RWPE1 (cell line): ENCODE measurements at places on chromosomes 13 and 19.
A peak's percentile ranks its signal among the peaks of the same experiment; 100 is the strongest.

DNA sequence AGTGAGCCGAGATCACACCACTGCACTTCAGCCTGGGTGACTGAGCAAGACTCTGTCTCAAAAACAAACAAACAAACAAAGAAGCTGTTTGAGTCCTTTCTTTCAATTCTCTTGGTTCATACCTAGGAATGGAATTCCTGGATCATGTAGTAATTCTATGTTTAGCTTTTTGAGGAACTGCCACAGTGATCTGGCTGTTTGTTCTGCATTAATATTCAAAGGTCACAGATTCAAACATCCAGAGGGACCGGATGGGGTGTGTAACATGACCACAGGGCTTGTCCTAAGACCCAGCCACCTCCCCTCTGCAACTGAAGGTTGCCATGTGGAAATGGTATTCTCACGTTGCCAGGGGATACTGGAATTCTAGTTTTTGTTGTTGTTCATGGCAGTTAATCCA is 10.2 kb downstream of the COLGALT1 start:
- no peak for DNase-seq

- DNase-seq, result no peak
Observed at GRCh38 chr13:25980255-25980654, 71.6 kb downstream of the SHISA2 start.

- DNase-seq, result no peak
Observed at GRCh38 chr19:52138983-52139251, 821 bp downstream of the ZNF616 start.

DNA sequence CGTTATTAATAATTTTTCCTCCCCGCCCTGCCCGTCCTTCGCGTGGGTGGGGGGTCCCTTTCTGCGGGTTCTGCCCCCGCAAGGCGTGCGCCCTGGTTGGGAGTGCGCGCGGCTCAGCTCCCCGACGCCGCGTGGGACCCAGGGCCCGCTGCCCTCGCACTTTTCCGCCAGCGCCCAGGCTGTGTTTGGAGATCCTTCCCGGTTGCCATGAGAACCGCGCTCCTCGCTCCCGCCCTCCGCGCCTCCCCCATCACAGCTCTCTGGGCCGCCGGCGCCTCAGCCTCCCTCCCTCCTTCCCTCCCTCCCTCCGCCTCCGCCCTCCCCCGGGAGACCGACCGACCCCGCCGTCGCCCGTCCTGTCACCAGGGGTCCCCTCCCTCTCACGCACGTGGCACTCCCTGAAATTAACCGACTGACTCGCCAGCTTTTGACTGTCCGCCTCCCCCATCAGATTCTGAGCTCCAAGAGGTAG is 2.4 kb upstream of the SSBP4 start:
- no peak for DNase-seq

DNA sequence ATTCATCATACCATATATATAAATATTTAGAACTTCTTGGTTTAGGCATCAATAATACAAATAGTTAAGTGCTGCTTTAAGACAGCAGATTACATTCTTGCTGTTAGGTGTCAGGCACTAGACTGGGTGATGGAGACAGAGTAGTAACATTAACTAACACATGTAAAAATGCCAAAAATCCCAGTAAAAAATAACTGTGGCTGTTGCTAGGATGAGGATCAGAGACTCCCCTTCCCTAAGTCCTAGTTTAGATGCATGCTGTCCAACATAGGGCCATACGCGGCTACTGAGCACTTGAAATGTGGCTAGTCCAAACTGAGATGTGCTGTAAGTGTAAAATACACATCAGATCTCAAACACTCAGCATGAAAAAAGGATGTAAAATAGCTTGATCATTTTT is 94.7 kb downstream of the CDADC1 start:
- DNase-seq, result no peak

GRCh38 chr13:78326633-78327032 is 276.7 kb downstream of the POU4F1 start:
- DNase-seq, result peak; percentile 8

DNA sequence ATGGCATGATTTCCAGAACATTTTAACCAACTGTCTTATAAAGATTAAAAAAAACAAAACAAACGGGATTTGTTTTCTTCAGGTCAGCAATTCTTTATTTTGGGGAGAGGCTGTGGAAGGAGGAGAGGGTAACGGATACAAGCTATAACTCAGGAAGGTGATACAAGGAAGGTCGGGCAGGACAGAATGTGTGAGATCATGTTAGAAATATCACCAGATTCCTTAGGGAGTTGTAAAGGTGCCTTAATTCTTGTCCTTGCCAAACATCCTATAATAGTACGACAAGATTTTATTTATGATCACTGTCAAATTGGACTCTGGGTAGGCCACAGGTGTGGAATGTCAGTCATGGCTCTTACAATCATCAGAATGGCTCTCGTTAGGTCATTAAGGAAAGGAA is 503.1 kb downstream of the DIAPH3 start:
- DNase-seq, result no peak

- no peak for DNase-seq
Observed at GRCh38 chr13:33197541-33197971, 88.0 kb downstream of the STARD13 start.

DNA sequence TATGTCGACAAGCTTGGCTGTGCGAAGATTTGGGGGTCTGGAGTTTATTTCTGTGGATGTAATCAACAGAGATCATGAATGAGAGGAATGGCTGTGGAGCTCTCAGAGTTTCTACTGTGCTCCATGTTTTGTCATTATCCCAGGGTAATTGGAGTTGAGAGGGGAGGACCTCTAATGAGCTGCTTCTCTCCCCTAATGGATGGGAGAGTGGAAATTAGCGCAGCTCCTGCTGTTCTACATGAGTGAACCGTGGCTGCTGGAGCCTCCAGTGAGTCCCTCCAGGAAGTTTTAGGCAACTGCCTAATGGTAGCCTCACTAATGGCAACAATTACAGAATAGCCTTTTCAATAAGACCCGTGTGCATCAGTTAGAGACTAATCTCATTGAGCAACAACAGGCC is 31.3 kb upstream of the FGF9 start:
- no peak for DNase-seq

DNA sequence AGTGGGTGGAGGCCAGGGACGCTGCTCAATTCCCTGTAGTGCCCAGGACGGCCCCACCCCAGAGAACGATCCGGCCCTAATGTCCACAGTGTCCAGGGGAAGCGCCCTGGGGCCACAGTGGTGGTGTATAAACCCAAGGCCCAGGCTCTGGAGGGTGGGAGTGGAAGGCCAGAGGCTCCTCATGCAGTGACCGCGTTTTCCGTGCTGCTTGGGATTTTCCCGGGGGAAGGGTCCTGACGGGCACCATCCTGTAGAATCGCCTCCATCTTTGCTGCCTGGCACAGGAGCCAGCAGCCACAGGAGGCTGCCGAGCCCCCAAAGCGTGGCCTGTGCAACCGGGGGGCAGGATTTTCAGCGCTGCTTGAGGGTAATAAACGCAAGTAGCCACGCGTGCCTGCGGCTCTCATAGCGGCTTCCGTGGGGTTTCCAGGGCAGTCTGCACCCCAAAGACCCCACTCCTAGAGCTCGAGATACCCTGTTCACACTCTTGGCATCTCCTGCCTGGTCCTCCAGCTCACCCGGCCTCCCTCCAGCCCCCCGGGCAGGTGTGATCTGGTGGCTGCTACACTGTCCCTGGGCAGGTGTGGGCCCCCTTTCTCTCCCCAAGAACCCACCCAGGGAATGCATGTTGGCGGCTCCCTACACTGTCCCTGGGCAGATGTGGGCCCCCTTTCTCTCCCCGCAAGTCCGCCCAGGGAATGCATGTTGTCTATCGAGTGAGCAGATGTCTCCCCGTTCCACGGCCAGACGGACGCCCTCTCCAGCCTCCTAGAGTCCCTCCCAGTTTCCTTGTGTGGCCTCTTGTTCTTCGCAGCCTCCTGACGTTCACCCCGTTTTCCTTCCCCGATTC is 2.2 kb downstream of the NCLN start:
- DNase-seq, result no peak

DNA sequence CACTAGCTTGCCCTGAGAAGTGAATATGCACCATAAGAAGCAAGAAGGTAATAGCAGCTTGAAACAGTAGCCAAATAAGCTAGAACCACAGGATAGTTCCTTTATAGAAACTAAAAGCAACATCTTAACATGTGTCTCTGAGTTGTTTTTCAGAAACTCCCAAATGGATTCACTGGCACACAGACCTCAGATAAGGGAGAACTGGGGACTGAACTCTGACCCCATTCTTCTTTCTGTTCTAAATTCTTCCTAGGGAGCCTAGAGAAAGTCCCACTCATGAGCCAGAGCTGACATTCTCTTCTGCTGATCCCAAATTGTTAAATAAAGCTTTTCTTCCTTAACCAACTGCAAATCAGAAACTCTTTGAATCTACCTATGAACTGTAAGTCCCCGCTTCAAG is 146.1 kb downstream of the PCDH9 start:
- DNase-seq, result no peak

- no peak for DNase-seq
Observed at GRCh38 chr13:29509999-29510589, 85.4 kb downstream of the SLC7A1 start.

- DNase-seq, result no peak
Observed at GRCh38 chr13:101951114-101951513, 450.7 kb downstream of the FGF14 start.

GRCh38 chr19:35349614-35350521 is 2.2 kb downstream of the FFAR1 start:
- no peak for DNase-seq

GRCh38 chr19:47499371-47499770 is 15.4 kb upstream of the KPTN start:
- no peak for DNase-seq

DNA sequence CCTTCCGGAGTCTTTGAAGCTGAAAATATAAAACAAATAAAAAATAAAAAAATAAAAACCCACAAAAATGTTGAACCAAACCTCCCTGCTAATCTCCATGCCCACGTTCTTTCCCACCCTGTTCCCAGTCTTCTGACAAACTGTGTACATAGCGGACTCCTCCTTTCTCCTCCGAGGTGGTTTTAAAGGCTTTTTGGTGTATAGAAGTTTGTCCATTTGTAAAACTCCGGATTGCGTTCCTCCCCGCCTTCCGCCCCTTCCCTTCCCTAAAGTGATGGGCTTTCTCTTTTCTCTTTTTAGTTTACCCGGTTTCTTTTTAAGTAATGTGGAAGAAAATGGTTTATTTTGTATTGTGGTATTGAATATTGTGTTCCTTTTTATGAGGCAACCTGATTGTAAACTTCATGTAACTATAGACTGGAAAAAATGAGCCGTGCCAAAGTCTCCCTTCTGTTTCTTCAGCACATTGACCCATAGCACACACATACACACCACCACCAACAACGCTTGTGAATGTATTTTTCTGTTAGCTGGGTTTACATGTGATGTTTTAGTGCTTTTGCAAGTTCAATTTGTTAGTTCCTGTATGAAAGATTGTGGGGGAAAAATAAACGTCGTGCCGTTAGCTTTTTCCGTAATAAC is 4.4 kb downstream of the ZIC2 start:
- DNase-seq, result no peak

DNA sequence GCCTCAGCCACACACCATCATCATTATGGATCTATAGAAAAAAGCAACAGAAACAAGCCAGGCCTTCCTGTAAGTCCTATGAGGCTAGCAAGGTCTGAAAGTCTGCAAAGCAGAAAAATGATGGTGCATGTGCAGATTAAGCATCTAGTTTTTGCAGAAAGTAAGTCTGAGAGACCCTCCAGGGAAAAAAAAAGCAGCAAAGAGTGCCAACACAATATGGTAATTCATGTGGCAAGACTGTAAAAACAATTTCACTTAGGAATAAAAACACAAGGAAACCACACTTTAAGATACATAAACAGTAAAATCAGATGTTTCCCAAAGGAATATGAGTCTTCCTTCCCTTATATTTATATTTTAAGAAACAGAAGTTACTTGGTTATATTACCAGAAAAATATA is 112.3 kb upstream of the FBXL3 start:
- no peak for DNase-seq

DNA sequence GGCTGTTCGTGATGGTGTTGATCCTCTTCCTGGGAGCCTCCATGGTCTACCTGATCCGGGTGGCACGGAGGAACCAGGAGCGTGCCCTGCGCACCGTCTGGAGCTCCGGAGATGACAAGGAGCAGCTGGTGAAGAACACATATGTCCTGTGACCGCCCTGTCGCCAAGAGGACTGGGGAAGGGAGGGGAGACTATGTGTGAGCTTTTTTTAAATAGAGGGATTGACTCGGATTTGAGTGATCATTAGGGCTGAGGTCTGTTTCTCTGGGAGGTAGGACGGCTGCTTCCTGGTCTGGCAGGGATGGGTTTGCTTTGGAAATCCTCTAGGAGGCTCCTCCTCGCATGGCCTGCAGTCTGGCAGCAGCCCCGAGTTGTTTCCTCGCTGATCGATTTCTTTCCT is 12.2 kb upstream of the C19orf33 start:
- DNase-seq, result no peak

DNA sequence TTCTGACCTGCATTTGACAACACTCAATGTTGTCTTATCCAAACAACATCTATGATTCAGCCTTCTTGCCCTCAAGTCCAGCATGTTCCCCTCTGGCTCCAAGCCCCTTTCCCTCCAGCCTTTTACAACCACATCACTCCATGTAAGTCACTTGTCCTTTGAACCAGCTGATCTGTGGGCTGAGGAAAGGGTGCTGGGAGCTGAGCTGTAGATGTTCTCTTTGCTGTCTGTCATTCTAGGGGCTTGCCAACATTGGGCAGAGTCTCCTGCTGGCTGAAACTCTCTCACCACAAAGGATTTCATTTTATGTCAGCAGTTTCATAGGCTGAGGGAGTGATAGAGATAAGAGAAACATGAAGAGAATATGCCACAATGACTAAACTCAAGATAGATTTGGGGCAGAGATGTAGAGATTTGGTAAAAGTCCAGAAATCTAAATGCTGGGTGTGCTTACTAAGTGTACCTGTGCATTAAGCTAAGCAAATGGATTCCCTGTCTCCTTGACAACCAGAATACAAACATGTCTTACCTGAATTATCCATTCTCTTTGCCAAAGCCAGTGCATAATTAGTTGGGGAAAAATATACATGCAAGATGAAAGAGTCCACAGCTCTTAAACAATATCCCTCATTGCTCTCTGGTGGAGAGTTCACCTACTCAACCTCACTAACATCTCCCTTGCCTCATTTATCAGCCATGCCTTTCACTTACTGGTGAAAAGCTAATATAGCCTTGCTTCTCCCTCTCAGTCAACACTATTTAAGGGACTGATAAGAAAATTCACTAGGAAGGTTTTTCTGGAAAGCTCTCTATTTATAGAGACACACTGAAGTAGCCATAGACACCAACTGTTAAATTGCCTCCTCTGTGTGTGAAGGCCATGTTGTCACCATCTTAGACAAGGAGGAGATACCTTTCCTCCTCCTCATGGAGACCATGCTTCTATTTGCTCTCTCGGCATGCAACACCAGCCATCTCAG is 175.5 kb upstream of the SERP2 start:
- DNase-seq, result no peak

DNA sequence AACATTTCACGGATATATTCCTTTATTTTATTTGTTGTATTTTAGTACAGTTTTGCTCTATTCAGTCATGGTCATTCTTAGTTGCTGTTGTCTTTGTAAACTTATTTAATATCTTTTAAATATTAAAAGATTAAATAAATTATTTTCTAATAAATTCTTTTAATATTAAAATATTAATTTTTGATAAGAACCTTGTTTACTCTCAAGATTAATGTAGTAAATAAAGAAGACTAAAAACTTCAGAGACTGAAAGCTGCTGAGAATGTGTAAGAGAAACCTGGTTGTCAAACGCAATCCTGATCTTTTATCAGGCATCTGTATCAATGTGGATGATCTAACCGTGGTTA is 34.4 kb upstream of the SACS start:
- no peak for DNase-seq
